Activated CD8-positive, alpha-beta memory T cell treated with anti-CD3 and anti-CD28 coated beads for 48 hours (primary cell): ENCODE measurements at places on chromosomes 4 and X.

DNA sequence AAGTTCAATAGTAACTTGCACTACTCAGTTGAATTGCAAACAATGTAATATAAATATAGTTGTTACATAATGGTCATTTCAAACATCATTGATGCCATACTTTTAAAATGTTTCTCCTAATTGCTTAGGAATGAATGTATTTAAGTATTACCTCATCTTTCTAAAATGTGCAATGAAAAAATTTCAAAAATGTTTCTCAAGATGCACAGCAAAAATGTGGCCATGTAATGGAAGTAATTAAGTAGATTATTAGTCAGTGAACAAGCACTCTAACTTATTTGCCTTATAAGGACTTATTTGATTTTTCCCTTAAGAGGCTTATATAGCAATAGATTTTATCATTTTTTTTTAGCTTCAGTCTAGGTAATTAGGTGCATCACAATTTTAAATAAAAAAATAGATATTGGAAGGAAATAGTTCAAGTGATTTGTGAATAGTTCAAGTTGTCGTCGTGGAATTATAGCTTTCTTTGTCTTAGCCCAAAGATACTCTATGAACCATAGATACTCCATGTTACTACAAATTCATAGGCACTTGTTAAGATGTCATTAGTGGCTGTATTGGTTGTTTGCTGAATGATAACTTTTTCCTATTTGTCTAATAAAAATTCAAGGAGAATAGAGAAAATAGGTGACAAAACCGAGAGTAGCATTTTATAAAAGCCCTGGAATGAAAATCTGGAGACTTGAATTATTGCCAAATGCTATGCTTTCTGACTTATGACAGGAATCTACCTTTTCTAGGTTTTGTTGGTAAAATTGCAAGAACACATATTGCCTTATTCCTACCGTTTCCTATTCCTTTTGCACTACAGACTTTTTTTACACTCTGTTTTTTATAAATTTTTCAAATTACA lies 118.5 kb downstream of the TLL1 start:
- no peak for DNase-seq

DNA sequence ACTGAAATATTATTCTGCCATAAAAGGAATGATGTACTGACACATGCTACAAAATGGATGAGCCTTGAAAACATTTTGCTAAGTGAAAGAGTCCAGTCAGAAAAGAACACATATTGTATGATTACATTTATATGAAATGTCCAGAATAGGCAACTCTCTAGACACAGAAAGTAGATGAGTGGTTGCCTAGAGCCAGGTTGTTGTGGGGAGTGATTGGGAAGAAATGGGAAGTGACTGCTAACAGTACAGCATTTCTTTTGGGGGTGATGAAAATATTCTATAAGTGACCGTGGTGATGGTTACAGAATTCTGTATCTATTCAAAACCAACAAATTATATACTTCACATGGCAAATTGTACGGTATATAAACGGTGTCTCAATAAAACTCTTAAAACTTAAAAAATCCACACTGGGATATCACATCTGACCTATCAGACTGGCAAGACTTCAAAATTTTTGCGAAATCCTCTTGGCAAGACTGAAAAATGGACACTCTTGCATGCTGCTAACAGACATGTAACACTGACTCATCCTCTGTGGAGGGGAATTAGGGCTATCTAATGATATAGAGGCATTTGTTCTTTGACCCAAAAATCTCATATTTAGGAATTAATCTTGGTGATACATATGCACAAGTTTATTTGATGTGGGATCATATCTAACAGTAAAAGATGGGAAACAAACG lies 71.8 kb downstream of the FAM13A start:
- DNase-seq, result no peak

- no peak for DNase-seq
Measured at GRCh38 chrX:132778917-132779316, 179.5 kb downstream of the HS6ST2 start.

DNA sequence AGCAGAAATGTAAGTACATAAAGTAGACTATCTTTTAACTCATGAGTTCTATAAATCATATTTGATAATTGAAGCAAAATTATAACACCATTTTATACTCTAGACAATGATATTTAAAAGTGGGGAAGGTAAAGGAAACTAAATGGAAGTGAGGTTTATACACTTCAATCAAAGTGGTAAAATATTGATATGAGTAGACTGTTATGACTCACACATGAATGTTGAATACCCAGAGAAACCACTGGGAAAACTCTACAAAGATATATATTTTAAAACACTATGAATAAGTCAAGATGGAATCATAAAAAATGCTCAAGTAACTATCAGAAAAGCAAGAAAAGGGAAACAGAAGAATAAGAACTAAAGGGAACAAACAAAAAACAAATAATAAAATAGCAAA lies 8.4 kb downstream of the VSIG1 start:
- no peak for DNase-seq

DNA sequence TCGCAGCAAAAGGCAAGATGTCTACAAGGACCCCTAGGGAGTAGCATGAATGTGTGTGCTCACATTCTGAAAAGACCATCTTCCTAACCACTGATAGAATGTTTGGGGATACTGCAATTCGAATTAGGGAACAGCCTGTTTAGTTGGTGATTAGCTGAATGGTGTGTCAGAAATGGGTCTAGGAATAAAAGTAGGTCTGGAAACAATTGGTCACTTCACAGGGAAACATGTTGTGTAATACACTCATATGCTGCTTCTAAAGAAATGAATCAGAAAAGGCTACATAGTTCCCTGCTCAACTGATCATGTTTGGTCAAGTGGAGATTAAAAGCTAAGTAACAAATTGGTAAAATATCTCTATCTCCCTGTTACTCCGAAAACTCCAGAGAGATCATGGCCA lies 2362.4 kb upstream of the TENM3 start:
- no peak for DNase-seq
